CD8-positive, alpha-beta memory T cell (primary cell): ENCODE measurements at places on chromosomes 1 and 21. TPM values are rescaled to one million over a fixed set of nuclear protein-coding genes. Genes with fewer than 3 reads are reported as not detected.

DNA sequence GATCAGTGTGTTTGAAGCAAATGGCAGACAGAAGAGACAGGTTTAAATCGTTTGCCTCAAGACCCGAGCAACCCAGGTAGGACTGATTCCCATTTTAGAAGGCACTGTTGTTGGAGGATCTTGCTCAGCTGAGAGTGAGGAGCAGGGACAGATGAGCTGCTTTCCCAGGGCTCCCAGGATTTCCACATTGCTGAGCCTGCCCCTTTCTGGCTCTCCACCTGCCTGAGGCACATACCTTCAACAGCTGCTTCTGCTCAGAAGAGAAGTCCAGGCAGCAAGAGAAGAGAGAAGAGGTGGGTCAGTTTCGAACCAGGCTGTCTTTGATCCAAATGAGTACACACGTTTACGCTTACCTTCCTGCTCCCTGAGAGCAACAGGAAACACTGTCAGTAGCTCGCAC is 5.7 kb downstream of the TNNT2 start:
- H3K27ac ChIP-seq, result no peak overlapping the region
- no peaks in the 10 kb centered on the region for H3K36me3 ChIP-seq
- H3K4me3 ChIP-seq, result no peak overlapping the region

GRCh38 chr1:22093513-22093912 is 41.0 kb downstream of the CDC42 start:
- no peak overlapping the region for H3K27ac ChIP-seq
- H3K27me3 ChIP-seq, result no peaks in the 10 kb centered on the region
- H3K4me3 ChIP-seq, result no peak overlapping the region
- no peak for DNase-seq
- peaks cover 35% of the 10 kb centered on the region for H3K4me1 ChIP-seq

DNA sequence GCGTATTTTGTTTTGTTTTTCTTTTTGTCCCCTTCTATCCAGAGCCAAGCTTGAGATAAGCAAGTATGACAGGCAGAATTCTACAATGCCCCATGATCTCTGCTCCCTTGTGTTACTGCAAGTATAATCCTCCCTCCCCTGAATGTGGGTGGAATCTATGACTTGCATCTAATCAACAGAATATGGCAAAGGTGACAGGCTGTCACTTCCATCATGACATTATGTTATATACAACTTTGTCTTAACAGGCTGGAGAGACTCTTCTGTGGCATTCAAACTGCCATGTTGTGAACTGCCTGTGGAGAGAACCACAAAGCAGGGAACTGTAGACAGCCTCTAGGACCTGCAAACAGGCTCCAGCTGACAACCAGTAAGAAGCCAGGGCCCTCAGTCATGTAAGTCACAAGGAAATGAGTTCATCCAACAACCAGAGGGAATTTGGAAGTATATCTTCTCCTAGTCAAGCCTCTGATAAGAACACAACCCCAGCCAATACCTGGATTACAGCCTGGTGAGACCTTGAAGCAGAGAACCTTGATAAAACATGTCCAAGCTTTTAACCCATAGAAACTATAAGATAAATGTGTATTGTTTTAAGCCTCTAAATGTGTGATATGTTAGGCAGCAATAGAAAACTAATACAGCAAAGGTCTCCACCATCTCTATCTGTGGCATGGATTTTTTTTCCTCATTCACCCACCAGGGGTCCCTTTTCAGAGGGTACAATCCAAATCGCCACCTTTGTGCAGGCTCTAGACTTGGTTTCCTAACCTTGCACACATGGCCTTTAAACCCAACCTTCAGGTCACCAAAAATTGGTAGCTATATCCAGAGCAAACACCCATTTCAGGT is 5.7 kb upstream of the C1orf162 start:
- H3K4me1 ChIP-seq, result peaks cover 44% of the 10 kb centered on the region
- H3K27me3 ChIP-seq, result no peaks in the 10 kb centered on the region
- H3K36me3 ChIP-seq, result no peaks in the 10 kb centered on the region
- no peak overlapping the region for H3K4me3 ChIP-seq
- DNase-seq, result no peak

DNA sequence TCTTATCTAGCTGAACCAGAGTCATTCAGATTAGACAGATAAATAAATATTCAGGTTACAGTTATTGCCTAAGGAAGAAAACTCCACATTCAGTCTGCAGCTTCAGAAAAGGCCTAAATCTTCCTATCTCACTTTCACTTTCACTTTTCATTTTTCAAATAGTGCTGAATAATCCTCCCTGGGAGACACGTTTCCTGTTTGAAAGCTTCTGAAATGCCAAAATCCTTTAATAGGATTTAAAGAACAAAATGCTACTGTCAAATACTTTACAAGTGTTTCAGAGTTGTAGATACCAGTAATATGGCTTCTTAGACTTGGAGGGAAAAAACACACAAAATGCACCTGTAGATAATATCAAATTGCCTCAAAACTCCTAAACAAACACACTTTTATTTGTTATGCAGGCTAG is 3.9 kb downstream of the PSMB2 start:
- peak overlapping the region; percentile 76 for H3K27ac ChIP-seq
- H3K27me3 ChIP-seq, result no peaks in the 10 kb centered on the region
- H3K36me3 ChIP-seq, result peaks cover 6% of the 10 kb centered on the region
- no peak for DNase-seq
- H3K4me3 ChIP-seq, result peak overlapping the region; percentile 15
- peaks cover 34% of the 10 kb centered on the region for H3K4me1 ChIP-seq

- H3K27ac ChIP-seq, result no peak overlapping the region
- H3K4me3 ChIP-seq, result no peak overlapping the region
- no peak for DNase-seq
- no peaks in the 10 kb centered on the region for H3K27me3 ChIP-seq
These were observed 1589.3 kb downstream of the BRINP3 start for GRCh38 chr1:188888386-188888785.

- H3K27ac ChIP-seq, result no peak overlapping the region
- no peaks in the 10 kb centered on the region for H3K36me3 ChIP-seq
- peaks cover 6% of the 10 kb centered on the region for H3K27me3 ChIP-seq
- no peak for DNase-seq
- H3K4me3 ChIP-seq, result no peak overlapping the region
These were observed 4.8 kb downstream of the TP73 start for GRCh38 chr1:3657096-3657475.

GRCh38 chr1:89725011-89725370 is 92.1 kb downstream of the LRRC8C start:
- no peaks in the 10 kb centered on the region for H3K36me3 ChIP-seq
- H3K27ac ChIP-seq, result no peak overlapping the region
- peaks cover 43% of the 10 kb centered on the region for H3K4me1 ChIP-seq
- no peak for DNase-seq

GRCh38 chr1:104182251-104182650 is 432.6 kb downstream of the AMY1C start:
- H3K27me3 ChIP-seq, result no peaks in the 10 kb centered on the region
- H3K4me3 ChIP-seq, result no peak overlapping the region
- H3K4me1 ChIP-seq, result no peaks in the 10 kb centered on the region
- no peaks in the 10 kb centered on the region for H3K36me3 ChIP-seq

DNA sequence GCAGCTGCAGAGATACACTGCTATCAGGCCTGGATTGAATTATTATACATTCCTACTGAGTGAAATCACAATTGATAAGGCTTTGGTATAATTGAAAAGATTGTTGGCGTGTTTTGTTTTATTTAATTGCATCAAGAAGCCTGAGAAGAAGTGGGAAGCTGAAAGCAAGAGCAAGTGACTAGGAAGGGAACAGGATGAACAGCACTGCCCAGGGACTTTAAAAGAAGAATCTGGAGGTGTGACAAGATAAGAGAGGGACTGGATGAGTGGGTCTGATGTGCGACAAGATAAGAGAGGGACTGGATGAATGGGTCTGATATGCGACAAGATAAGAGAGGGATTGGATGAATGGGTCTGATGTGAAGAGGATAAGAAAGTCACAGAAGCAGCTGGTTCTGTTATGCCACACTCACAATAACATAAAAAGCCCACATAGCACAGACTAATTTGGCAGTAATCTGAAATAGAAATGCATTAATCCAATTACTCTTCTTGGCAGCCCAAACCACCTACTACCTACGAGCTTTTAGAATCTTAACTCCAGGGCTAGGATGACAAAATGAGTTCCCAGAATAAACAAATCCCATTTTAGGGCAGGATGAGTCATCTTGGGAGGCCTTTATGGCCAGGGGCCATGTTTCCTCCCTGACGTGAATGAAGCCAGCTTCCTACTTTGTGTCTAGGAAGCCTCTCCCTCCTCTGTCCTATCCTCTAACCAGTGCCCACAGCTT is 129.7 kb downstream of the DUSP10 start:
- no peaks in the 10 kb centered on the region for H3K36me3 ChIP-seq
- no peak overlapping the region for H3K27ac ChIP-seq
- DNase-seq, result no peak
- no peaks in the 10 kb centered on the region for H3K4me1 ChIP-seq

GRCh38 chr21:34992736-34993398 is 56.2 kb downstream of the RUNX1 start:
- no peak for DNase-seq
- H3K27ac ChIP-seq, result no peak overlapping the region
- H3K36me3 ChIP-seq, result no peaks in the 10 kb centered on the region
- H3K27me3 ChIP-seq, result no peaks in the 10 kb centered on the region
- H3K4me3 ChIP-seq, result no peak overlapping the region

- no peak overlapping the region for H3K4me3 ChIP-seq
- H3K27me3 ChIP-seq, result peaks cover 29% of the 10 kb centered on the region
- peaks cover 7% of the 10 kb centered on the region for H3K4me1 ChIP-seq
- no peak overlapping the region for H3K27ac ChIP-seq
These were observed 543 bp upstream of the MARK1 start for GRCh38 chr1:220527279-220527907.

GRCh38 chr1:51297401-51298321 is 32.7 kb downstream of the TTC39A start:
- H3K4me1 ChIP-seq, result no peaks in the 10 kb centered on the region
- no peak overlapping the region for H3K27ac ChIP-seq
- DNase-seq, result no peak
- no peaks in the 10 kb centered on the region for H3K27me3 ChIP-seq
- H3K36me3 ChIP-seq, result no peaks in the 10 kb centered on the region
- H3K4me3 ChIP-seq, result no peak overlapping the region

DNA sequence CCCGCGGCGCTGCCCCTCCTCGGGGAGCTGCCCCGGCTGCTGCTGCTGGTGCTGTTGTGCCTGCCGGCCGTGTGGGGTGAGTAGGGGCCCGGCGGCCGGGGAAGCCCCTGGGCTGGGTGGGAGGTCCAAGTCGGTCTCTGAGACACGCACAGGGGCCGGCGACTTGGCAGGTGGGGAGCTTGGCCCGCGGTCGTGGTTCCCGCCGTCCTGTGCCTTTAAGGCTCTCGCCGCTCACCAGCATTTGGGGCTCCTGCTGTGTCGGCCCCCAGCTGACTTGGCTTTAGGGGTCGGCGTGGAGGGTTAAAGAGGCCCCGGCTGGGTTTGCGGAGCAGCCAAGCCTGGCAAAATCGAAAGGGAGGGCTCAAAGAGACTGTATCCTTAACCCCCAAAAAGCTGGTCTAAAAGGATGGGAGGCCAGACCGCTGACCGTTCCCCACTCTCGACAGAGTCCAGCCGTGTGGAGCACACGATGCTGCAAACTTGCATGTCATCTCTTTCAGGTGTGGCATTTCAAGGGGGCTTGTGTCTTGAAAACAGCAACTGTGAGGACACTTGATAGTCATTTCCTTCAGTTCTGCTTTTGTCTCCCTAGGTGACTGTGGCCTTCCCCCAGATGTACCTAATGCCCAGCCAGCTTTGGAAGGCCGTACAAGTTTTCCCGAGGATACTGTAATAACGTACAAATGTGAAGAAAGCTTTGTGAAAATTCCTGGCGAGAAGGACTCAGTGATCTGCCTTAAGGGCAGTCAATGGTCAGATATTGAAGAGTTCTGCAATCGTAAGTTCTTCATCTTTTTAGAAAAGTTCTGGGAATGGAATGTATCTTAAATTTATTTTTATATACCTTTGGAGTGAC is 540 bp downstream of the CD55 start:
- H3K27ac ChIP-seq, result peak overlapping the region; percentile 97
- H3K4me1 ChIP-seq, result peaks cover 43% of the 10 kb centered on the region
- H3K36me3 ChIP-seq, result peaks cover 23% of the 10 kb centered on the region
- no peaks in the 10 kb centered on the region for H3K27me3 ChIP-seq
- DNase-seq, result no peak

GRCh38 chr1:101198842-101199636 is 37.8 kb upstream of the S1PR1 start:
- no peaks in the 10 kb centered on the region for H3K27me3 ChIP-seq
- no peaks in the 10 kb centered on the region for H3K4me1 ChIP-seq
- DNase-seq, result no peak
- H3K36me3 ChIP-seq, result no peaks in the 10 kb centered on the region
- no peak overlapping the region for H3K4me3 ChIP-seq

- no peaks in the 10 kb centered on the region for H3K36me3 ChIP-seq
- H3K27ac ChIP-seq, result no peak overlapping the region
- no peak for DNase-seq
These were observed 134.5 kb upstream of the MROH9 start for GRCh38 chr1:170800812-170801211.

DNA sequence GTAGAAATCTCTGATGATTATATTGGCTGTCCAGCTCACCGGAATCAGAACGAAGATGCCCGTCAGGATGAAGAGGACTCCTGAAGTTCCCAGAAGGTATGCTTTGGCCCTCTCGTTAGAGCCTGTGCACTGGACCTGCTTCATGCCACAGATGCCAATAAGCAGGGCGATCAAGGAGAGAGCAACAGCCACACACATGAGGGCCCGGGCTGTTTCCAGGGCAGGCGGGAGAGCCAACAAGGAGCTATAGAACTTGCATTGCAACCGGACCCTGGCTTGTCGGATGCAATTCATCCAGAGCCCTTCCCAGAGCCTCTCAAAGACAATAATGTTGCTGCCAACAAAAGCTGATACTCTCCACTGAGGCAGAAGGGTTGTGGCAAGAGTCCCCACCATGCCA is 434 bp downstream of the CLDN17 start:
- no peak overlapping the region for H3K27ac ChIP-seq
- no peaks in the 10 kb centered on the region for H3K36me3 ChIP-seq
- no peaks in the 10 kb centered on the region for H3K27me3 ChIP-seq
- H3K4me1 ChIP-seq, result no peaks in the 10 kb centered on the region
- H3K4me3 ChIP-seq, result no peak overlapping the region

DNA sequence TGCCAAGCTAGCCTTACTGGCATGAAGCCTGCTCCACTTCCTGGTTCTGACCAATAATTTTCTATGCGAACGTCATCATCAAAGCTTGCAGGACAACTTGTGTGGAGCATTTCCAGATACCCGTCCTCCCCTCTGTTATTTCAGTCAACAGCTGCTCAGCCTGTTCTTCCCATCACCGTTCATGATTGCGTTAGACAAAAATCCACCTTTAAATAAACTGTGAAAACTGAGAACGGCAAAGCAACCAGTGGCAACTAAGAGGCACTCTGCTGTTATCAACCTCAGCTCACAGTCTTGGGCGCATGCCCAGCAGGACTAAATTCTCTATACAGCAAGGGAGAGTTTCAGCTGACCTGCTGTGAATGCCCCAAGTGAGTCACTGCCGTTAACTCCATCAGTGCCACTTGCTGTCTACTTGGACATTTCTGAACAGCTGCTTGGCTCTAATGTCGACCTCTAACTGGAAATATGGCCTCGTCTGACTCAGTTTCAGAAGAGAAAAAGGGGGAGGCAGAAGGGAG is 207.4 kb upstream of the RUNX1 start:
- no peaks in the 10 kb centered on the region for H3K27me3 ChIP-seq
- no peak overlapping the region for H3K27ac ChIP-seq

The TSTD1 gene
- 40.2 TPM for total RNA-seq

The LCE2B gene
- total RNA-seq, result not detected

The PRMT6 gene
- total RNA-seq, result 24.1 TPM

The ACTA1 gene
- not detected for total RNA-seq

The MYOM3 gene
- total RNA-seq, result not detected

The PERM1 gene
- not detected for total RNA-seq

The SPRR3 gene
- total RNA-seq, result not detected

The FAM151A gene
- not detected for total RNA-seq

The FAM72B gene
- total RNA-seq, result 12.3 TPM

The TNFRSF18 gene
- total RNA-seq, result 91.0 TPM

The CYP4X1 gene
- not detected for total RNA-seq

The PRKCZ gene
- total RNA-seq, result 13.8 TPM
